MV-4-11 (cell line): ENCODE measurements at places on chromosomes 2 and 18.
A peak's percentile ranks its signal among the peaks of the same experiment; 100 is the strongest.

- DNase-seq, result no peak
These were observed 17.8 kb upstream of the KLHL30 start for GRCh38 chr2:238120463-238121298.

DNA sequence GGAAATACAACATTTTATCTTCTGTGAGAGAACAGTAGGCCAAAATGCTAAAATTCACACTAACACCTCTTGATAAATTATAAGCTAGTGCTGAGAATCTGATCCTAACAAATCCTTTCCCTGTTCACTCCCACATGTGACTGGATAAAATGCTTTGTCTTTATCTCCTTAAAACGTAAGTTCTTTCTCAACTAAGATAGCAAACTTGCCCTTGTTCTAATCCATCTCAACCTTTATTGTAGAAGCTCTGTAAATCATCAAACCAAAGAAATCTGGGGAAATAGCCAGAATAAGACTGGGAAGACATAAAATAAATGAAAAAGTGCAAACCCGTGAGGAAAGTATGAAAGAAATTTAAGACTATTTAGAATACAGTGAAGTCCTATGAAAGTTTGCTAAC lies 1058.4 kb upstream of the ACVR2A start:
- DNase-seq, result no peak

GRCh38 chr18:39318008-39318407 lies 1752.4 kb upstream of the CELF4 start:
- DNase-seq, result peak; percentile 90

GRCh38 chr2:31354837-31355236 lies 59.7 kb downstream of the XDH start:
- no peak for DNase-seq

DNA sequence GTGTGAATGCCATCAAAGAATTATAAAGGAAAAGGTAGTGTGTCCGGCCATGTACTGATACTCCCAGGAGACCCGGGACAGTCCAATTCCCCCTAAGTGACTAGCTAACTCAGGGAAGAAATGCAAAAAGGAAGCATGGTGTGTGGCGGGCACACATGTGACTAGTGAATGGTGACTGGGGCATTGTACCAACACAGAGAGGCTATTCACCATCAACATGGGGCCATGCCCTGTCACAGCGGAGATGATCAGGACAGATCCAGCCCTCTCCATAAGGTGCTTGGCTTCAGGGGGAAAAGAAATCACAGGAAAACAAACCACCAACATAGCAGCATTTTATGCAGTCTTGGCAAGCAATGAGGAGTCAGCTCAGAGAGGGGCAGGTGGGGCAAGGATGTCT lies 34.3 kb downstream of the FAM168B start:
- DNase-seq, result no peak

DNA sequence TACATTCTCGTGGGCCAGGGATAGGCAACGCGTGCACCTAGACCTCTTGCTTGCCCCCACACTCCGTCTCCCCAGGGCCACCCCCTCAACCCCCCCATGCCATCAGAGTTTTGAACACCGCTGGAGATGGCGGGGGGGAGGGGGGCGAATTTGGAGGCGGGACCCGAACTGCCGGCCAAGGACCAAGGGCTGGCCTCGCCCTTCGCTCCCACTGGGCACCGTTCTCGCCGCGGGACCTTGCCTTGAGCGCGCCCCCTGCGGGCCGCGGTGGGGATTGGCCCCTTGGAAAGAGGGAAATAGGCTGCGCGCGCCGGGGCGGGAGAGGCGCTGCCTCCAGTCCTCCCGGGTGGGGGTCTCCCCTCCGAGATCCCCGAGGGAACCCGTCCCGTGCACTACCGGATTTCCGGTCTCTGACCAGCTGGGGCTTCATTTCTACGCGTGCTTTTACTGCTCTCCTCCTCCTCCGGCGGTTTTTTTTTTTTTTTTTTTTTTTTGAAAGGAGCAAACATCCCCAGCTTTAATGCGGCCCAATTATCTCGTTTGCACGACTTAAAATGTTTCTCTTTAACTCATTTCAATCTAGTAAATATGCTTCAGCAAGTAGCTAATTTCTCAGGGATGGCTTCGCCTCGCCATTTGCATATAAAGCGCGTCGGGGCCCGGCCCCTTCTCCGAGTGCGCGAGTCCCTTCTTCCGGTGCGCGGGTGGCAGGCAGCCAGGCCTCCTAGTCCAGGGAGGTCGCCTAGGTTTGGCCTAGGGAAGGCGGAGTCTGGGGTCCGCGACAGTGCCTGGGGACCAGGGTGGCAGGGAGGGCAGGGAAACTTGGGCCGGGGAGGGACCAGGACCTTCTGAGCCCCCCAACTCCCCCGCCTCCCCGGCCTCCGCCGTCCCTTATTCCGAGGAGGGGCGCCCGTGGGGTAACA lies 10.0 kb upstream of the GBX2 start:
- DNase-seq, result no peak

DNA sequence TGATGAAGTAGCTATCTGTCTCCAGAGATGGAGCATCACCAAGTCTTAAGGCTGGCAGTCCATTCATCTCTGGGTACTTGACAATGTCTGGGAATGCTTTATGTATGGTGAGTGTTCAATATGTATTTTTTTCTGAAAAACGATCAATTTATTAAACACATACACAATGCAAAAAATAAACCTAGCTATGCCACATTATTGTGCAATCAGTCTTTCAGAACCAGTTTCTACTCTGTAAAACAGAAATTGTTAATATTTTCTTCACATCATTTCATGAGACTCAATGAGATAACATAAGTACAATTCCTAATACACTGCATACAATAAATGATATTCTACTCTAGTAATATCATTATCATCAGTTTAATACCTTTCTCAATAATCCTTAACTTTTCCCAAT lies 122.5 kb downstream of the PIGN start:
- DNase-seq, result no peak

GRCh38 chr2:54274781-54275242 lies 18.8 kb upstream of the TSPYL6 start:
- DNase-seq, result peak; percentile 6

- DNase-seq, result no peak
These were observed 12.5 kb downstream of the TACR1 start for GRCh38 chr2:75186821-75187220.
